ENCODE measurements at places on chromosomes 2 and 18. TPM values are rescaled to one million over a fixed set of nuclear protein-coding genes. Genes with fewer than 3 reads are reported as not detected.

Gene INPP1
- total RNA-seq = 23.4 TPM

- no peak for DNase-seq
Observed at GRCh38 chr2:9212010-9212635, 5.5 kb downstream of the ASAP2 start.

- DNase-seq = no peak
Observed at GRCh38 chr2:117737846-117738245, 76.6 kb upstream of the DDX18 start.

DNA sequence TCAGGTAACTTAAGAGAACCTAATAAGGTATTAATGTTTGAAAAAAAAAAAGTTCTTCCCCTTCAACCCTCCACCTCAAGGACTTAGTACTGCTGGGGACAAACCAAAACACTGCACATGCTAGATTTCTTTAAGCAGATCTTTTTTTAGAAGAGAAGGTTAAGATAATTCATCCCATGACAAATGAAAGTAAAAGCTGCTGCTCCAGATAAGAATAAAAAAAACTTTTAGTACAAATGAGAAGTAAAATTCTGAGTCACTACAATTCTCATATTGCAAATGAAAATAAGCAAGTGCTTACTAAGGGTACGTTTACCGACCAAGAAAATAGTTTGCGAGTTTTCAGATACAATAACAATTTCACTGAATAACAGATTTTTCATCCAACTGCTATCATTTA lies 8.9 kb downstream of the STAM2 start:
- no peak for DNase-seq

Data from lower lobe of right lung (tissue), 2 donors.